Karpas-422 (cell line): ENCODE measurements at places on chromosomes 6 and 20. TPM values are rescaled to one million over a fixed set of nuclear protein-coding genes. Genes with fewer than 3 reads are reported as not detected.
A peak's percentile ranks its signal among the peaks of the same experiment; 100 is the strongest.

- H3K36me3 ChIP-seq, result no peaks in the 10 kb centered on the region
- H3K27ac ChIP-seq, result no peak overlapping the region
- H3K27me3 ChIP-seq, result no peaks in the 10 kb centered on the region
- peaks cover 25% of the 10 kb centered on the region for H3K4me1 ChIP-seq
- DNase-seq, result no peak
Observed at GRCh38 chr20:404088-404487, 4.0 kb upstream of the RBCK1 start.

GRCh38 chr20:57500962-57501361, 24.0 kb downstream of the CTCFL start:
- peaks cover 67% of the 10 kb centered on the region for H3K4me1 ChIP-seq
- DNase-seq, result no peak
- H3K27me3 ChIP-seq, result no peaks in the 10 kb centered on the region
- H3K4me3 ChIP-seq, result no peak overlapping the region
- peaks cover 18% of the 10 kb centered on the region; the same call in 1 of the 2 replicates for H3K36me3 ChIP-seq

DNA sequence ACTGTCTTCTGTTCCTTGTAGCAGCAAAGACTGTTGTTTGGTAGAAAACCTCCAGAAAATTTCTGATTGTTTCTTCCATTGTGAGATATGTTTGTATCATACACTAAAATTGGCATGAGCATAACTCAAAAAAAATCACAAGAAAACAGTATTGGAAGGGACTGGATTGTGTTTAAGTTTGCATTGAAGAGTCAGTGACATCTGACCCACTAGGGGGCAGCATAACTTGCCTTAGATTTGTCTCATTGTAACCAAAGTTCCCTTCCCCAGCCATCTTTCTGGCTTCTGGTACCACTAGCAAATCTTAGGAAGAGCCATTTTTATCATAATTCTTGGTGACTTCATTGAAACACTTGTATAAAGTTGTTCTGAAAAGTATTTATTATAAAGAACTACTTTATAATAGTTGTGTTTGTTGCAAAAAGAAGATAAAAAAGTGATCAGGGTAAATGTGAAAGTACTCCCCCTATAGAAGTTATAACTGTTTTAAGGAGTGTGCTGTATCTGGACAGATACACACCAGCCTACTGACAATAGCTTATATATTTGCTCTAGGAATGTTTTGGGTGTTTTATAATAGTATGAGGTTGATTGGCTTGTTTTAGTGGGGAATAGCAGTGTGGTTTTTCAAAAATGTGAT, 7.7 kb downstream of the CSTF1 start:
- H3K36me3 ChIP-seq, result peaks cover 61% of the 10 kb centered on the region
- DNase-seq, result peak; percentile 85

Gene C20orf141
- total RNA-seq, result not detected in 2 replicates
